ENCODE measurements at places on chromosomes 16 and 17.

GRCh38 chr16:58425756-58426494 lies 33.7 kb downstream of the GINS3 start:
- DNase-seq, result no peak

DNA sequence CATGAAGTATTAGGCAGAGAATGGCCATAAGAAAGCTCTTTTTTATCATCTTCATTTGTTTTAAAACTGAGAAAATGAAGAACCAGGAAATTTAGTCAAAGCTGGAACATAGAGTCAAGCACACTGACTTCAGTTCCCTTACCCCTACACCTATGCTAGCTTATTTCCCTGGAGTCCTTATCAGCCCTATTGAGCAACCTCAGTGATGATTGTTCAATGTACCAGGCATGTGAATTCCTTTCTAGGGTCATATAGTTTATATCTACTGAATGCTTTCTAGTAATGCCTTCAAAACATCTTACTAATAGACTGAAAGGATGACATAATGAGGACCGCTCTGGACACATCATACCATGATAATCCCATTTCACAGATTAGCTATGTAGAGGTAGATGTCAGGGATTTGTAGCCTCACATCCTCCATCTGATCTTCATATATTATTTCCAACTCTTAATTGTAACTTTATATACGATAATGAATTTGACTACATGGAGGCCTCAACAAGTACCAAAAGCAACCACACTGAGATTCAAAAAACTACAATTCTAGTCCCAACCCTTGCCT lies 460.4 kb upstream of the DYNLRB2 start:
- no peak for DNase-seq

DNA sequence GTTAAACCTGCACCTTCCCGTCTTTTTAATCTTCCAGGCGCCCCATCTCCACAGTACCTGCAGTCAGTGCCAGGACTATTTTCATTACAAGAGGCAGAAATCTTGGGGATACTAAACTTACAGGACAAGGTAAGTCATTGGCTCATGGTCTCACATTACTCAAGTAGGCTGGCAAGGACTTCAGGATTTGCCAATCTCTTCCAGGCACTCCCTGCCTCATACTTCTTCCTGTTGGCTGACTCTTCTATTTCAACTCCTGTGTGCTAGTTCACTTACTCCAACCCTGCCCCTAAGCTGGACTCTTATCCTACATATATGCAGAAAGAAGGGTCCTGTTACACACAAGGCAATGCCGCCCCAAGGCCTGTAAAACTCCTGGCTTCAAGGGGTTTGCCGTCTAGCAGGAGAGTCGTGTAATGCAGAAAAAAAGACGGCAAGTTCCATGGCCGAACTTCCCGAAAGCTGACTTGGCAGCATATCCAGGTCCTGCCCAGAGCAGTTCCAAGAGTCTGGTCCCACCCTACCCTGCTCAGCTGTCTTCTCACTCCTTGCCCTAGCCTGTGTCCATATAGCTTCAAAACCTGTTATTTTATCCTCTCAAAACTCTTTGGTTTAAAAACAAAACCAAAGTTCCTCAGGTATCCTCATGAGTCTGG lies 14.8 kb downstream of the ERN1 start:
- no peak for DNase-seq

DNA sequence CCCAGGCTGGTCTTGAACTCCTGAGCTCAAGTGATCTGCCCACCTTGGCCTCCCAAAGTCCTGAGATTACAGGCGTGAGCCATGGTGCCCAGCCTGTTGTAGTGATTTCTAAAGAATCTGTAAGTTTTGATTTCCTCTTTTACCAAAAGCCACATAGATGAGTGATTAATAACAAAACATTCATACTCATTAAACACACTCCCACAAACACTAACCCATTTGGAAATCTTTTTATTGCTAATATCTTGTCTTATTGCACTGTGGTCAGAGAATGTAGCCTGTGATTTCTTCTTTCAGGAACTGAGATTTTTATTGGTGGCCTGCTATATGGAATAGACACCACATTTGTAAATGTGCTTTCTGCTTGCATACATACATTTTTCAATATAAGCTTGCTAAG lies 31.6 kb downstream of the MYH10 start:
- DNase-seq, result no peak

DNA sequence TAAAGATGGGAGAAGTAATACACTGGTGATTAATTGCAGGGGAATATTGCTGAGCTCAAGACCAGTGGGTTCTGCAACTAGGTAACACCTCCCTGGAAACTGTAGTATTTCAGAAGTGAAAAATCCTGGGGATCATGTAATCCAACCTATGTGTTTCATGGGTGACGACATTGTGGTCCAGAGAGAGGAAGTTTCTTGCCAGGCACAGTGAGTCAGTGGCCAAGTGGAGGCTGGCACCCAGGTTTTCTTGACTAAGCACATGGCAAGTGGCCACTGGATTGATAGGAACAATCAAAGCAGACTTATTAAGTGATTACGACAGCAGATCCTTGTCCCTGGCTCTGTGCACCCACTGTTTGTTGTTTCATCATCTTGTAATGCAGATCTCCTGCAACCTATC lies 14.6 kb upstream of the CIITA start:
- no peak for DNase-seq

- DNase-seq, result no peak
Observed at GRCh38 chr17:28675490-28675889, 13.5 kb downstream of the SUPT6H start.

Measured in activated T-cell treated with anti-CD3 and anti-CD28 coated beads for 4 hours (primary cell).